ENCODE measurements at places on chromosomes 7 and 10.

DNA sequence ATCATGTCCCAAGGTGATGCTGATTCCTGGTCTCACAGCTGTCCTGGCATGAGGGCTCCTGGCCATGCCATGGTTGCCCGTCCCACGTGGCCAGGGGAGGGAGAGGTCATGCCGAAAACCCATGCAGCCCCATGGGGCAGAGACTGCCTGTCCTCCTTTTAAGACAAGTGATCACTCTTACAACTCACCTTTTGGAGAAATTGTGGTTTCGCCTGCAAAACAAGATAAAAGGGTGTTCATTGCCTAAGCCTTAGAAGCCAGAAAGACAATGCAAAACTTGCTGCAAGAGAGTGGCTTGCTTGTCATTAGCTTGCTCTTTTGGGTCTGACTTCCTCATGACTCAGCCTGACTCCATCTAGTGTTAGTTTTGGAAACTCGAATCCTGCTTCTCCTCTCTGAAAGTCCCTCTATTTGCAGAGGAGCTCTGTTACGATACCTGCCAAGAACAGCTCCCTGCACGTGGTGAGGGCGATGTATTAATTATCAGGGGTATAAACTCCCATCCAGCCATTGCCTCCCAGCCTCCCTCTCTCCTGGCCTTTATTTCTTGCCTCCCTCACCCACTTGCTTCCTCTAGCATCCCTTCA, 26.7 kb downstream of the TMEM273 start:
- DNase-seq: no peak

- no peak for DNase-seq
Observed at GRCh38 chr7:1678571-1679325, 8.7 kb downstream of the ELFN1 start.

DNA sequence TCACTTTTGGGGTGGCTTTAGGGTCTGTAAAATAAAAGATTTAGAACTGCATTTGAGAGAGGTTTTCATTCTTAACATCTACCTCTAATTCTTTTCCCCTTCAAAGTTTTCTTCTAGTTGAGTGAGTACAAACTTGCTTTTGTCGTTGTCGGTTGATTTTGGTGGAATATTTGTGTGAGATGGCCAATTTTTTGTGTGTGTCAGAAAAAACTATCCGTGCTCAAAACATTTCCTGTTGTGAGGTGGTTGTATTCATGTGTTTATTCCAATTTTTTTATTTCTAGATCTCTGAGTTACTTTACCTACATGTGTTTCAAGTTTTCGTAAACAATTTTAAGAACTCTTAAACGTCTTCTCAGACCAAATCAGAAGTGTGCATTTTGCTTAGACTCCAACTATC, 1.6 kb downstream of the AHR start:
- no peak for DNase-seq

DNA sequence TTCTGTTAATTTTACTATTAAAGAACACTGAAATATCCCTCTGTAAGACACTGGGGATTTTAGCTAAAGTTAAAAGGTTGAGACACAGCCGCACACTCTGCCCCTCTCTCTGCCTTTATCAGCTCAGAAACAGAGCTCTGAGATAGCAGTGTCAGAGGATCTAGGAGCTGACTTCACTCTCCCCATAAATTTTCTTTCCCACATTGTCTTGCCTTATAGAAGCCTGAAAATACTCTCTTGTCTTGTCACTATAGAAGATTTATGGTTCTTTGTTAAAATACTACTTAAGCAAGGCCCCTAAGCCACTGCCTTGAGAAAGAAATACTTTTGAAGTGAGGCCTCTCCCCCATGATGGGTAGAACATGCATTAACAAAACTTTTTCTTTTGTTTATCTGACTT, 105.7 kb upstream of the C10orf90 start:
- no peak for DNase-seq

DNA sequence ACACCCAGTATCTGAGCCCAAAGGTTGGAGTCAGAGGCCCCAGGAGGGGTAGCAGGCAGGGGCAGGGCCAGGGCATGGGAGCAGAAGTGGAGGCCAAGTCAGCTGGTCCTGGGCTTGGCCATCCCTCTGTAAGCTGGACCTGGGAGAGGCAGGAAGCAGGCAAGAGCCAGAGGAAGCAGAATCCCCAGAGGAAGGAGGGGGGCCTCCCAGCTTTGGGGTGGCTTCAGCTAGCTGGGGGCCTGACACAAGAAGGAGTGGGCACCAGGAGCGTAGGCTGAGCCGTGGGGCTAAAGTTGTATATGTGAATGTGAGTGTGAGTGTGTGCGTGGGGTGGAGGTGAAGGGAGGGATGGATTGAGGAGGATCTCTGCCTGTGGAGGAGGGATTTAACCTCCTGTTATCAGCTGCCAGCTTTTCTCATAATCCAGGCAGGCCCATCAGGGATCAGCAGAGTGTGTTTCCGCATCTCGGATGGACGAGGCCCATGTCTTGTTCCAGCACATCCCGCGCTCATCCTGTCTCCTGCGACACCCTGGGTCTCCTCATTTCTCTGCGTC, 54.0 kb downstream of the NEURL1 start:
- no peak for DNase-seq

DNA sequence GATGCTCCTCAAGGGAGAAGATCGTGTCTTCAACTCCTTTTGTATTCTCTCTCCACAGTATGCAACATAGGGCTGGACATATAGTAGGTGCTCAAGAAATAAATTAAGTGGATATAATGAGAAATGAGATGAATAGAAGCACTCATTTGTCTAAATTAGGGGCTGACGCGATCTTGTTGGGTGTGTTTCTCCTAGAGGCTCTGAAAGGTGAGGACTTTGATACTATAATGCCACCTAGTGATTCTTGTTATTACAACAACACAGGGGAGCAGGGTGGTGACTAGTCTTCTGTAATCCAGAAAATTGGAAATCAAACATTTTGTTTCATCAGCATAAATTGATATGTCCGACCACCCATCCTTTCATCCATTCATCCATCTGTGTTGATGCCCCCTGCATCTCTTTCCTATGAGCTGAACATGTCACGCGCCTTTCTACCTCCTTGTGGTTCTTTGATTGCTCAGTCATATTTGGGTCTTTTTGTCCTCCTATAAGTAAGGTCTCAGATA, 3.5 kb upstream of the CFAP58 start:
- DNase-seq: no peak

- no peak for DNase-seq
Observed at GRCh38 chr10:72588266-72588665, 37.6 kb downstream of the MICU1 start.

- no peak for DNase-seq
Observed at GRCh38 chr7:55472928-55473725, 99.2 kb downstream of the VOPP1 start.

DNA sequence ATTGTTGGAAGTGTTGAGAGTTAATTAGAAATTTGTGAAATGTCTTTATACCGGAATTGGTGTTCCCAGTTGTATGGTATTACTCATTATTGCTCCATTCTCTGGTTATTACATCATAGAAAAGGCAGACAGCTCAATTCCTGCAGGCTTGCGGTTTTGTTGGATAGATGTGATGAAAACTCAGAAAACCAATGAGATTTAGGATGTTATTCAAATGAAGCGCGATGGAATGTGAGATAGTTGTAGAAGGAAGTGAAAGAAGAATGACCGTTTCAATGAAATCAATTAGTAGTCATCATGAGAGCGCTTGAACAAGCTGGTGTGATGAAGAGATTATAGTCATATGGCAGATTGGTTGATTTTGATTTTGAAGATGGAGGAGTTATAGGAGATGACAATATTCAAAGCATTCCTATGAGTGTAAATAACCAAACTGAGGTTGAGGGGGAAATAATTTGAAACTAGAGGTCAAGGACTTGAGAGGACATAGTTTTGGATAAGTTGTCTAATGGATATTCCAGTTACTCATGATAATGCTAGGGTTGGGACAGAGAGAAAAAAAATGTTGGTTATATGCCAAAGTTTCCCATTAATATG, 991.5 kb downstream of the NRG3 start:
- DNase-seq: no peak

DNA sequence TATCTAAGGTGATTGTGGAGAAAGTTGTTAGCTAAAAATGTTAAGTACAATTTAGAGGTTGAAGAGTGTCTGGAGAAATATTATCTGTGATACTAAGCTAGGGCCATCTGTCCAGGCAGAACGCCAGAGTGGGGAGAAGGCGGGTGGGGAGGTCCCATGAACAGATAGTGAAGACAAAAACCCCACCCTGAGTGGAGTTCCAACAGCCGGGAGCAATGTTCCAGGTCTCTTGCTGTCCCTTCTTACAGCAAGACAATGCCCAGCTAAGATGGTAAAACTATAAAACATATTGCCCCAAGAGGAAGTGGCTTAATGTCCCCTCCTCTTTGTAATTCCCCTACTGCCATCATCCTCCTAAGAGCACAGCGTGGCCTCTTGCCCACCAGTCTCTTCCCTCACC, 10.4 kb upstream of the IL15RA start:
- DNase-seq: no peak

GRCh38 chr7:66698652-66699205, 41.8 kb upstream of the RABGEF1 start:
- no peak for DNase-seq

DNA sequence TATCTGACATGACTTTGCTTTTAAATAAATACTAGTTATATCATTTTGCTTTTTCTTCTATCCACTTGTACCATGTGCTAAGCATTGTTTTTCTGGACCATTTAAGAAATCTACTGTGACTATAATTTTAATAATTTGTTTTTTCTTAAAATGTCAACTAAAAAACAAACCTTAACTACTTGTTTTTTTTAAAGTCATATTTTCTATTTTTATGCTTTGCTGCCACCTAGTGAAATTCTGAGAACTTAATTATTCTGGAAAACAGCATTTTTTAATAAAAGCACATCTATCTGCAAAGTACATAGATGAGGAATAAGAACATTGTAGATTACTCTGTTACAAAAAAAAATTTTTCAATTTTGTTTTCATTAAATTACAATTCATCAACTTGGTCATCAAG, 47.4 kb downstream of the ORC5 start:
- DNase-seq: no peak

DNA sequence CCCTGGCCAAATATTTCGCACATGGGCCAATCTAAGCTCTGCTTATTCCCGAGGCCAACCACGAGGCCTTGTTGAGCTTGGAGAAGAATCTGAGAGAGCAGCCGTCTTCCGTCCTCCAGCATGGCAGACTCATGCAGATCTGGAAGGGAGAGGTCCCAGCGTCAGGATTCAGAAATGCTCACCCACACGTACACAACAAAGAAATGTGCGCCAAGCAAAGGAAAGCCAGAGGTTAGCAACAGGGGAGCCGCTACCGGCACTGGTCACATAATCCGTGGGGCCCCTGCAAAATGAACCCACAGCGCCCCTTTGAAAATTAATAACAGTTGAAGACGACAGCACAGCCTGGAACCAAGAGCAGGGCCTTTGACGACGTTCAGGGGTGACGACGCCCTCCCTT, 25.4 kb upstream of the PRKAG2 start:
- no peak for DNase-seq

DNA sequence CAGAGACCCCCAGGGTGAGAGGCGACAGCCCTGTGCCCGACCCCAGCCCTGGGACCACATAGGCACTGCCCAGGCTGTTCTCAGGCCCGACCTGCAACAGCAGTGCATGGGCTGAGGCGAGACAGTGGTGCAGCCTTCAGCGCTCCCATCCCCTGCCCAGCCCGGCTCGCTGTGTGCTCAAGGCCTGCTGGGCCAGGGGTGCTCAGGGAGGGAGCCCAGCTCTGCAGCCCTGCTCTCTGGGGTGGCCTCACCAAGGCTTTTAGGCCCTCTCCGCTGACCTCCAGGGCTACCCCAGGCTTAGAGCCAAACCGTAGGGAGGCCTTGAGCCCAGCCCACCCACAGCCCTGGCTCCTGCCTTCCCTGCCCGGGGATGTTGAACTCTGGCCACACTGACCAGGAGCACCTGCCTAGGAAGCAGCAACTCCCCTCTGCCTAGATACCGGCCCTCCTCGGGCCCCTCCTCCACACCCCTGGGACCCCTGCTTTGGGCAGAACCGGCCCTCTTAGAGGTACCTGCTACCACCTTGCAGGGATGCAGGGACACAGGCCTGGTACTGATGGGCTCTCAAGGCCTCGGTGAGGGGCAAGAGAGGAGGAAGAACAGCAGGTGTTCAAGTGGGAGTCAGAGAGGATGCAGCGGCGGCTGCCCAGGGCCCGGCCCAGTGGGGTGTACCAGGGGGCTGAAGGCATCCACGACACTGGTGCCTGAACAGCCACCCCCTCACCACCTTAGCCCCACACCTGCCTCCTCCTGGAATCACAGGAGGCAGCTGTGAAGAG, 231.5 kb downstream of the ELFN1 start:
- no peak for DNase-seq

DNA sequence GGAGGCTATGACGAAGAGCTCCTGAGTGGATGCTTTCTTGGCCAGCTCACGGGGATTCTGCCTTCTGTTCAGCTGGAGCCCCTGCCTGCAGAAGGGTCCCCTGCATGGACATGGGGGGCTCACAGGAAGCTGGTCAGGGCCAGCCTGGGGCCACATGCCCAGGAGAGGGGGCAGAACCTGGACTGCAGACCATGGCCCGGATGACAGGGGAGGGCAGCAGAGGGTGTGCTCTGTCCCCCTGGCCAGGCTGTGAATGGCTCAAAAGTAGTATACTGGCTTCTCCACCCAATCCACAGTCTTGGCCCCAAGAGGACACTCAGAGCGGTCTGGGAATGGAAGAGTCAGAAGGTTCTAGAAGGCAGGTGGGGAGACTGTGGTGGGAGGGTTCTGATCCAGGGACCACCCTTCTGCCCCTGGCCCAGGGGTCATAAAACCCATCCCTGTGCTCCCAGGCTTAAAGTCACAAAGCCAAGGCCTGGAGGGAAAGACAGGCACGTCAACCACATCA, 40.3 kb downstream of the PPIF start:
- DNase-seq: no peak

DNA sequence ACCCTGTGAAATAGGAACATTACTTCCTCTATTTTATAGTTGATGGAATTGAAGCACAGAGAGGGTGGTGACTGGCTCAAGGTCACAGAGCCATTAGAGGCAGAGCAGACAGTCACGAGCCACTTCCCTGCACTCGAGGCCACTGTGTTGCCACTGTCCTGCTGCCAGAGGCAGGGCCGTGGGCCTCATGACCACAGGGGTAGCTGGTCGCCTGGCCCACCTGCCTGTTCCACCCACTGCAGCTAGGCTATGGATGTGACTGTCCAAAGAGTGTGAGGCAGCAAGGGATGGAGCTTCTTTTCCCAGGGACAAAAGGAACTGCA, 38.2 kb downstream of the RPS24 start:
- no peak for DNase-seq

Data from stimulated activated CD4-positive, alpha-beta T cell treated with anti-CD3 and anti-CD28 coated beads, TNF-alpha, amount 100 ng/mL, for 4 hours (primary cell).